Activated effector memory CD4-positive, alpha-beta T cell treated with Interleukin-2 at 50 U/mL for 16 hours (primary cell): ENCODE measurements at places on chromosomes 3 and 15.

- DNase-seq = no peak
Observed at GRCh38 chr3:12507591-12508281, 23.5 kb downstream of the TSEN2 start.

GRCh38 chr3:179652447-179653095 lies at the start of gene USP13:
Gene USP13, plus strand, starts transcription at chr3:179653040. Its CDS starts 186 bp downstream, at chr3:179653226.
- DNase-seq = peak; percentile 55

DNA sequence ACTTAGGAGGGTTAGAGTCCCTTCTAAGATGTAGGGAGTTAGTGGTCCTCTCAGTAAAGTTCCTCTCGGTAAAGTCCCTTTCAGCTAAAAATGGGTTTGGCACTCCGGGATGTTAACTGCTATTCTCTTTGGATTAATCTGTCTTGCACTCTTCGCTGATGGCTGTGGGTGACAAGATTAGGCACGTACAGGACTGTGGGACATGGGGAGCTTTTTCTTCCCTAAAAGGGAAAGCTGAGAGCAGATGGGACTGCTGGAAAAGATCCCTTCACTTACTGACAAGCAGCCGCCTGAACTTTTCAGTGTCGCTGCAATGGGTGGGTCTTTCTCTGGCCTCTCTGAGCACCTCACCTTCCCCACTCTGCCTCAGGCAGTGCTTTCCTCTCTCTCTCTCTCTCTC lies 16.4 kb upstream of the HHATL start:
- DNase-seq = no peak

- no peak for DNase-seq
Observed at GRCh38 chr3:33124638-33125037, 10.8 kb downstream of the CRTAP start.

GRCh38 chr15:84108728-84109127 lies 126.8 kb upstream of the GOLGA6L4 start:
- no peak for DNase-seq

GRCh38 chr3:127800508-127800907 lies 21.8 kb downstream of the MGLL start:
- DNase-seq = no peak
